Activated naive CD4-positive, alpha-beta T cell (primary cell): ENCODE measurements at places on chromosomes 6 and 20.

DNA sequence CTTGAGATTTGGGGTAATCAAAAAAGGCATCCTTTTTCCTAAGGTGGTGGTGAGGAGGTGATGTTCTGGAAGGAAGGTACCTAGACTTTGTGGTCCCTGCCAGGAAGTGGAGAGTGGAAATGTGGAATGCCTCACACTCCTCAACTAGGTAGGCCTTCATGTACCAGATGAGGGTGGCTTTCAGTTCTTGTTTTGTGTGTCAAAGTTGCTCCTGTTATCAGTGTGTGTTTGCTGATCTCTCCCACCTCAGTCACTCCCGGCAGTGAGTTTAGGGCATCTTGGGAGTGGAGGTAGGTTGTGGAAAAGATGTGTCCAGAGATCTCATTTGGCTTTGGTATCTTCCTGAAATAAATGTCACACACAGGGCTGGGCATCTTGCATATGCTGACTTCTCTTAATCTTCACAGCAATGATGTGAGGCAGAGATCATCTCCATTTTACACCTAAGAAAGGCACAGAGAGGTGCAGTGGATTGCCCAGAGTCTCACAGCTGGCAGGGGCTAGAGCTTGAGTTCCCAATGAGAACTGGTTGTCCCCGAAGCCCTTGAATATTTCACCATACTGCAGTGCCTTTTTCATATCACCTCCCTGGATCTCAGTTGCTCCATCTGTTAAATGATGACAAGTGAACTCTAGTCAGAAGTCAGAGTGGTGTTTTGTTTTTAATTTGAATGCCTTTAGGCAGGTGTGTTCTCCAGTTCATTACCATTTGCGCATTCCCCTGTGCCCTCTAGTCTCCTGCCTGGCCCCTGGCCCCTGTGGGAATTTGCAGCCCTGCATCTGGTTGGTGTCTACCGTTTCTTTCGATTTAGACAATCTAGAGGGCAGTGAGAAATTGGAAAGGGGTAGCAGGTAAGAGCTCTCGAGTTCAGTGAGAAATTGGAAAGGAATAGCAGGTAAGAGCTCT is 2.9 kb downstream of the PKIG start:
- DNase-seq, result no peak

DNA sequence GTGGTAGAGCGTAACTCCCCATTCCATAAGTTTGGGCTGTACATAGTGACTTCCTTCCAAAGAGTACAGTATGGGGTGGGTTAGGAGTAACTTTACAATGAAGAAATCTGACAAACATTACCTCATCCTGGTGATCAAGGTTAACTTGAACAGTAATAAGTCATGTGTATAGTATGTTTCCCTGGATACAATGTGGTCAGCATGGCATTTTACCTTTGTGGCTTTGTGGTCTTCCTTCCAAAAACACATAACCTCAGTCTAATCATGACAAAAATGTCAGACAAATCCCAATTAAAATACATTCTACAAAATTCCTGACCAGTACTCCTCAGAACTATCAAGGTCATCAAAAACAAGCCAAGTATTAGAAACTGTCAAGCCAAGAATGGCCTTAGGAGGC is 225.1 kb downstream of the UBE3D start:
- no peak for DNase-seq

- no peak for DNase-seq
Measured at GRCh38 chr6:18693881-18694280, 306.7 kb downstream of the RNF144B start.

GRCh38 chr6:129112591-129112990 is 229.7 kb downstream of the LAMA2 start:
- DNase-seq, result no peak

DNA sequence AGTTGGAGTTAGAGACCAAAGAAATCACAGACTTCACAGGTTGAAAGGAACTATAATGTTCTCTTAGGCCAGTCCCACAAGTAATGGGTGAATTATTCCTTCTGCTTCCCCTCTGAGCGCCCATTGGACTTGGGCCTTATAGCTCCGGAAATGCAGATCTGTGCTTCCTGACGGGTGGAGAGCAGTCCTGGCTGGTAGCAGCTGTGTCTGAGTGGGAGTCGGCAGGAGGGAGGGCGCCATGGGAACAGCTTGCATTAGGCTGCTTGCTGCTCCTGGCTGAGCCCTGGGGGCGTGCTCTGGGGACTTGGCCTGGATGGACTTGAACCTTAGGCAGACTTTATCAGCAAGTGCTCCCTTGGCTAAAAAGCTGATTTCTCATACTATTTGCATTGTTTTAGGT is 18.4 kb upstream of the NUP153 start:
- no peak for DNase-seq

GRCh38 chr20:32301719-32302506 is 24.5 kb downstream of the KIF3B start:
- DNase-seq, result no peak

DNA sequence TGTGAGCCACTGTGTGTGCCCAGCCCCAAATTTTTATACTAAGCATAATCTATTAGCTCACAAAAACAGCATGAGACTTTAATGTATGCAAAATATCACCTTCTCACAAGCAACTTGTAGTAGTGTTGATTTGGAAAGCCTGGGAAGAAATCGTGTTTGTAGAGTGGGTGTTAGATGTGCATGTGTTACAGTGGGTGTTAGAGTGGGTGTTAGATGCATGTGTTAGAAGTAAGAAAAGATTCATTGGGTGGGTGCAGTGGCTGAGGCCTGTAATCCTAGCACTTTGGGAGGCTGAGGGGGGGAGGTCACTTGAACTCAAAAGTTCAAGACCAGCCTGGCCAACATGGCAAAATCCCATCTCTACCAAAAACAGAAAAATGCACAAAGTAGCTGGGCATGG is 6.3 kb upstream of the SCAF8 start:
- no peak for DNase-seq

GRCh38 chr6:34964564-34964963 is 75.5 kb downstream of the ANKS1A start:
- no peak for DNase-seq
